ENCODE measurements at places on chromosomes 3 and 15.

- DNase-seq = no peak
- H3K36me3 ChIP-seq = peaks cover 20% of the 10 kb centered on the region
- no peaks in the 10 kb centered on the region for H3K27me3 ChIP-seq
- no peak overlapping the region for H3K27ac ChIP-seq
- no peak overlapping the region for H3K4me3 ChIP-seq
Measured at GRCh38 chr3:128745742-128746141, 19.8 kb downstream of the RAB7A start.

GRCh38 chr15:68776477-68777270 is 44.0 kb downstream of the ANP32A start:
- DNase-seq = no peak
- peaks cover 16% of the 10 kb centered on the region for H3K36me3 ChIP-seq
- no peaks in the 10 kb centered on the region for H3K27me3 ChIP-seq
- no peak overlapping the region for H3K27ac ChIP-seq
- H3K4me1 ChIP-seq = no peaks in the 10 kb centered on the region
- H3K4me3 ChIP-seq = no peak overlapping the region

DNA sequence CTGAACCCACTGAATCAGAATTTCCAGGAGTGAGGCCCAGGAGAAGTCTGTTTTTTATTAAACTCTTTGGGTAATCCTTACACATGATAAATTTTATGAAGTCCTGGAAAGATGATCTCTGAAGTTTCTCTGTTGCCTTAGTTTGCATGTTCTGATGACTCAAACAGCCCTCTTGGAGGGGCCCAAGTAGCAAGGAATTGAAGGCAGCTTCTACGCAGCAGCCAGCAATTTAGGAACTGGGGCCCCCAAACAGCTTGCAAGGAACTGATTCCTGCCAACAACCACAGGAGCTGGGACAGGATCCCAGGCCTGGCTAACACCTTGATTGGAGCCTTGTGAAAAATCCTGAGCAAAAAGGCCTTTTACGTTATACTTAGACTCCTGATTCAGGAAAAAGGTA is 5.4 kb upstream of the ACP3 start:
- no peak overlapping the region for H3K27ac ChIP-seq
- DNase-seq = no peak
- no peaks in the 10 kb centered on the region for H3K36me3 ChIP-seq
- H3K4me1 ChIP-seq = no peaks in the 10 kb centered on the region
- H3K4me3 ChIP-seq = no peak overlapping the region

- H3K4me3 ChIP-seq = no peak overlapping the region
- no peak overlapping the region for H3K27ac ChIP-seq
- H3K36me3 ChIP-seq = no peaks in the 10 kb centered on the region
- no peaks in the 10 kb centered on the region for H3K27me3 ChIP-seq
Measured at GRCh38 chr15:35912196-35912595, 366.2 kb upstream of the DPH6 start.

DNA sequence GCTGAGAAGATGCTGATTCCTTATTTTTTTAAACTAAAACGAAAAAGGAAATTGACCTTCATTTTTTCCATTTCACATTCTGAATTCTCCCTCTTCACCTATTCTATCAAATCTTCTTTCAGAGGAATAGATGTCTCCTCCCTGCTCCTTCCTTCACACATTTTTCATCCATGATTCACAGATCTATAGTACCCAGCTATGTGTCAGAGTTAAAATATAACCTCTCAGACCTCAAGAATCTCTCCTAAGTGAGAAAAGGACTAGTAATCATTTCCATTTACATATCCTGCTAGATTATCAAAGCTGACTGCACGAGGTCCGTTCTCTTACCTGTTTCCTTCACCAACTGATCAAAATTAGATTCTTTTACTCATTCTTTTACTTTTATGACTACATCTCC is 1297.6 kb upstream of the ALCAM start:
- H3K27ac ChIP-seq = no peak overlapping the region
- H3K36me3 ChIP-seq = no peaks in the 10 kb centered on the region
- no peak for DNase-seq
- no peaks in the 10 kb centered on the region for H3K4me1 ChIP-seq

- DNase-seq = no peak
- no peaks in the 10 kb centered on the region for H3K36me3 ChIP-seq
- no peaks in the 10 kb centered on the region for H3K4me1 ChIP-seq
- no peak overlapping the region for H3K4me3 ChIP-seq
- H3K27ac ChIP-seq = no peak overlapping the region
Measured at GRCh38 chr3:12815078-12815477, 18.6 kb downstream of the CAND2 start.

DNA sequence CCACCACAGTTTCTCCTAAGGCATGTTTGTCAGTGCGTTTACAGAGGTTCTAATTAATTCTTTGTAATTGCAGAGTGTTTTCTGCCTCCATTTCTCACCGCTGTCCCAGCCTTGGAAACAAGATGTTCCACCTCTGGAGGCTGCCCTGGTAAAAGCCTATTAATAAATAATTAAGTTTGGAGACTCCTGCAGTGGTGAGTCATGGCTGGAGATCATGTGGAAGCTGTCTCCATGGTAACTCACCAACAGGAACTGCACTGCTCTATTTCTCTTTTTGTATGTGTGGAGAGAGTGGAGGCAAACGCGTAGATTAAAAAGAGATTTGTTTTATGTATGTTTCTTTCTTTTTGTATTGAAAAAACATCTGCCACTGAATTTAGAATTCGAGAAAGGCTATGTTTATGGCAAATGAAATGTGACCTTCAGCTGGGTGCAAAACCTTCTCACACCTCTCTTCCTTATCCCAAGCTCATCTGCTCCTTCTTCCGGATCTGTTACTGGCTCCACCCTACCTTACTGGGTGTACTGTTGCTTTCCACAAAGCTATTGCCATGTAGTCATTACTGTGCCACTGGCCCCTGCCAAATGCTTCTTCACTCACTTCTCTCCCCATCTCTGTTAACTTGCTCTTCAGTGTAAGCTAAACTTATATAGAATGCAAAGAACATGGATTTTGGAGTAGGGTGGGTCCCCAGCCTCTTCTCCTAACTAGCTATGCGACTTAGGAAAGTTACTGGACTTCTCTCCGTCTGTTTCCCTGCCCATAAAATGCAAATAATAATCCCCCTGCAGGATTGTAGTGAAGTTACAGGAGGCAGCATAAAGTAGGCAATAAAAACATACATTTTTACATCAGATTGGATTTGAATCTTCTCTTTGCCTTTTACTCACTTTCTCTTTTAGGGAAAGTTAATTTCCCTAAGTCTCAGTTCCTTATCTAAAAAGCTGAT is 778.5 kb downstream of the NTRK3 start:
- no peak for DNase-seq
- no peaks in the 10 kb centered on the region for H3K36me3 ChIP-seq
- peaks cover 4% of the 10 kb centered on the region for H3K27me3 ChIP-seq
- no peaks in the 10 kb centered on the region for H3K4me1 ChIP-seq
- H3K27ac ChIP-seq = no peak overlapping the region
- H3K4me3 ChIP-seq = no peak overlapping the region

DNA sequence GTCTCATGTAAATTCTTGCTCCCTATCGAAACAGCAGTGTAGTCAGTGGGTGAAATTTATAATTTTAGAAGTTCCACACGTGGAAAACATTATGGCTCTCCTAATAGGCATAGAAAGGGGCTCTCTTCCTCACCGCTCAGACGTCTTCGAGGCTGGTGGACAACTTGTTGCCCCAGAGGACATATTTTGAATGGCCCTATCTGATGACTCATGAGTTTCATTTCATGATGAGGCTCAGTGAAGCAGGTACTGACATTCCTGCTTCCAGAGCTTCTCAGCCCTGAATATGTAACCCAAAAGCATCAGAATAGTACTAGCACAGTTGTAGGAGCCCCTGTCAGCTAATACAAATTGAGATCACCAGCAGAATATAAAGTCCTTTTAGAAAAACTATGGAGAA is 117.9 kb downstream of the HERC1 start:
- H3K36me3 ChIP-seq = peaks cover 48% of the 10 kb centered on the region
- no peak overlapping the region for H3K4me3 ChIP-seq
- H3K27me3 ChIP-seq = no peaks in the 10 kb centered on the region
- no peak for DNase-seq

DNA sequence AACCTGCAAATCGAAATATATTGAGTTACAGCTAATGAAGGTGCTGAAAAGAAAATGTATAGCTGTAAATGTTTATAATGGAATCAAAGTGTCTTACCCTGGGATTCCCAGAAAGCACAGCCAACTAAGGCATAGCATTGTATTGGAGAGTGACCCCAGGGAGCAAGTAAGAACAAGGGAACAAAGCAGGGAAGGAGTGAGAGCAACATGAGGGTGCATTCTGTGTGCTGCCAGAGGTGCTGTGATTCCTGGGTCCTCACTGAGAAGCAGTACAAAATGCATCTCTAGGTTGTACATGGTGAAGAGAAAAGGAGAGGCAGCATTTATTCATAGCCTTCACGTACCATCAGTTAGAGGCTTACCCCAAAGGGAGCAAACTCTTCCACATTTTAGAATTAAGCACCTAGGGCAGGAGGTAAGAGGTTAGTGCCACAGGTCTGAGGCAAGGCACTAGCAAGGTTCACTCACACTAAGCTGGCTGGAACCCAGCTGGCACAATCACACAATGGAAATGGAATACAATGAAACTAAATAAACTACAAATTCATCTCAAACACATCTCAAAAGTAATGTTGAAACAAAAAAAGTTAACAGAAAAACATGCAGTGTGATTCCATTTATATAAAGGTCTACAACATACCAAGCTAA is 151.5 kb upstream of the C2CD4B start:
- no peak overlapping the region for H3K27ac ChIP-seq
- H3K4me3 ChIP-seq = no peak overlapping the region
- H3K36me3 ChIP-seq = no peaks in the 10 kb centered on the region
- no peak for DNase-seq
- no peaks in the 10 kb centered on the region for H3K4me1 ChIP-seq

- no peak overlapping the region for H3K4me3 ChIP-seq
- H3K4me1 ChIP-seq = no peaks in the 10 kb centered on the region
- DNase-seq = no peak
- H3K36me3 ChIP-seq = no peaks in the 10 kb centered on the region
- H3K27me3 ChIP-seq = no peaks in the 10 kb centered on the region
Measured at GRCh38 chr15:69484837-69485236, 32.2 kb downstream of the RPLP1 start.

- no peaks in the 10 kb centered on the region for H3K4me1 ChIP-seq
- DNase-seq = no peak
- no peaks in the 10 kb centered on the region for H3K36me3 ChIP-seq
- H3K27ac ChIP-seq = no peak overlapping the region
- no peaks in the 10 kb centered on the region for H3K27me3 ChIP-seq
Measured at GRCh38 chr3:61182662-61183061, 68.6 kb downstream of the FHIT start.

DNA sequence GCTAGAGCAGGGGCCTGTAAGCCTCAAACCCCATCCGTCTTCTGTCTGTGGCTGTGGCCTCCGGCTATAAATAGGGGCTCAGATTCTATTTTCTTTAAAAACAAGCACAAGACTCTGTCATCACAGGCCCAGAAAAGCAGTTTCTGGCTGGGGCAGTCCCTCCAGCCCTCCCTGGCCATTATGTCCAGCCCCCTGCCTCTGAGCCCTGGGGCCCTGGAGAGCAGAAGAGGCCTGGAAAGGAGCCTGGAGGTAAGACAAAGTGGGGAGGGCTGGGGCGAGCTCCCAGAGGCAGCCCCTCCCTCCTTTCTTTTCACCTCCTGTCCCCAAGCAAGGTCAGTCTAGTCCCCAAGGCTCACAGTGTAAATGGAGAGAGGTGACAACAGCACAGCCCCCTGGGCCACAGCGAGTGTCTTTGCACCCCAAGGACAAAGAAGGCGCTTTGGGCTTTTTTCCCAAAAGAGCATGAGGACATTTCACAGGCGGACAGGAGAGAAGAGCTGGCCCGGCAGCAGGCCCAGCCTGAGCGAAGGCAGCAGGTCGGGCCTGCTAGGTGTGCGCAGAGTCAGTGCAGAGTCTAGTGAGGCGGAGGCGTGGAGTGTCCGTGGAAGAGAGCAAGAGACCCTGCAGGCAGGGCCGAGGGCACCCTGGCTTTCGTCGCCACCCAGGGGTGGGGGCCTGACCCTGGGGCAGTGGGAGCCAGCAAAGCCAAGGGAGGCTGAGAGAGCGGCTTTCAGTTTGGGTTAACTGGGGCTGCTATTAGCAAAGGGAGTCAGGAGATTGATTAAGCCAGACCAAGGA is 188.3 kb downstream of the TBC1D2B start:
- H3K27me3 ChIP-seq = no peaks in the 10 kb centered on the region
- no peak overlapping the region for H3K27ac ChIP-seq
- DNase-seq = no peak
- no peak overlapping the region for H3K4me3 ChIP-seq
- no peaks in the 10 kb centered on the region for H3K36me3 ChIP-seq

DNA sequence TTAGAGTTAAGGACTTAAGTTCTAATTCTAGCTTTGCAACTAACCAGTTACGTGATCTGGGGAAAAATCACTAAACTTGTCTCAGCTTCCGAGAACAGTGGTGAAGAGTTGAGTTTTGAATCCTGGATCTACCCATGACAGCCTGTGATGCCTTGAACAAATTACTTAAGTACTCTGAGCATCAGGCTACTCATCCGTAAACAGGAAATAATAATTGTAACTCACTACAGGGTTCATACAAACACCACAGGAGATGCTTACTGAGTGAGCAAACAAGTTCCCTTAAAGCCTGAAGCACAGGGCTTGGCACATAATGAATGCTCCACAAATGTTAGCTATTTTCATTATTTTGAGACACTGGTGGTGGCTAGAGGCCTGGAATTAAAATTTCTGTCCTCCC is 158.8 kb downstream of the ERC2 start:
- no peaks in the 10 kb centered on the region for H3K4me1 ChIP-seq
- no peak for DNase-seq
- H3K4me3 ChIP-seq = no peak overlapping the region
- H3K36me3 ChIP-seq = no peaks in the 10 kb centered on the region
- H3K27me3 ChIP-seq = no peaks in the 10 kb centered on the region
- H3K27ac ChIP-seq = no peak overlapping the region

DNA sequence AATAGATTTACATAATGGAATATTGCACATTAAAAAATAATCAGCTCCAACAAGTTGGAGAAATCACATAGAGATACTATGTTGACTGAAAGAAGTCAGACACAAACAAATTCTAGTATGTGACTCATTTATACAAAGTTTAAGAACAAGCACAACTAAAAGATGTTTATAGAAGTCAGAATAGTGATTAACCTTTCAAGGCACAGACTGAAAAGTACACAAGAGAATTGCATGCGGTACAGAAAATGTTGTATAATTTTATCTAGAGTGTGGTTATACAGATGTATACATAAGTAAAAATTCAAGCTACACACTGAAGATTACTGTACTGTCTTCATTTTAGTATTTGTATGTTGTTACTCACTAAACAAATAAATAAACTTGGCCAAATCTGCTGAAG is 19.3 kb upstream of the ATOSA start:
- no peak for DNase-seq
- no peak overlapping the region for H3K27ac ChIP-seq
- H3K4me1 ChIP-seq = no peaks in the 10 kb centered on the region
- no peaks in the 10 kb centered on the region for H3K27me3 ChIP-seq
- no peak overlapping the region for H3K4me3 ChIP-seq

GRCh38 chr3:38496131-38496910 is at the start of gene EXOG:
Gene EXOG (plus strand): TSS chr3:38496340. CDS start chr3:38496368, 28 bp downstream.
- H3K27me3 ChIP-seq = no peaks in the 10 kb centered on the region
- peak; percentile 90 for DNase-seq
- peak within 1 kb of the TSS; percentile 78 for H3K4me3 ChIP-seq

GRCh38 chr15:92882697-92883162 is 17.4 kb upstream of the CHD2 start:
- DNase-seq = no peak
- peaks cover 40% of the 10 kb centered on the region for H3K4me1 ChIP-seq
- peaks cover 24% of the 10 kb centered on the region for H3K36me3 ChIP-seq
- peak overlapping the region; percentile 98 for H3K4me3 ChIP-seq
- peak overlapping the region; percentile 100 for H3K27ac ChIP-seq

- peaks cover 44% of the 10 kb centered on the region for H3K4me1 ChIP-seq
- DNase-seq = no peak
- H3K36me3 ChIP-seq = peaks cover 10% of the 10 kb centered on the region
- H3K4me3 ChIP-seq = no peak overlapping the region
- no peaks in the 10 kb centered on the region for H3K27me3 ChIP-seq
- H3K27ac ChIP-seq = peak overlapping the region; percentile 44
Measured at GRCh38 chr15:60535265-60535664, 56.3 kb upstream of the ICE2 start.
